NCI-H774 (cell line): ENCODE measurements at places on chromosomes 6 and 20.

DNA sequence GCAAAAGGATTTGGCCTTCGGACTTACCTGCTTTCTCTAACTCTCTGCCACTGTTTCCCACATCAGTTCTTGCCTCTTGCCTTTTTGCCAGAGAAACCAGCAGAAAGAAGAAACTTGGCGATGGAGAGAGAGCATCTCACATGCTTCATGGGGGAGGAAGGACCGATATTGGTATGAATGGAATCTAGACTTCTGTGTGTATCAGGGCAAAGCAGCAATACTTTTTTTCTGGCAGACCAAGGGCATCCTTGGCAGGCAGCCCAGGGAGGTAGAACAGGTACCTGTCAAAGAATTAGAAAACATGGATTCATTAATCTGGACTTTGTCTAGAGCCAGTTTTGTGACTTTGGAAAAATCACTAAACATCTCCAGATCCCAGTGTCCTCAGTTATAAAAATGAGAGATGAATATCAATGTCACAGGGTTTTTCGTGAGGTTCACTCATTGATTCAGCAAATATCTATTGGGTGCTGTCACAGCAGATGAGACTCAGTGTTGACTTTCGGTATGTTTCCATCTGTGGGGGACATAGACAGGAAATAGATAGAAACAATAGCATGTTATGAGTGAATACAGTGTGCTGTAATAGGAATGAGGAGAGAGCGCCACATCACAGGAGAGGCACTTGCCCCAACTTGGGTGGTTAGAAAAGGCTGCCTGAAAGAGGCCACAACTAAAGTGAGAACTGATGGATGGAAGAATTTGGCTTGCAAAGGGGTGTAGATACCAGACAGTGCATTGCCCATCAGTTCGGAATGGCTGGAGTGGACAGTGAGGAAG lies 114.1 kb downstream of the CD83 start:
- DNase-seq = no peak

GRCh38 chr6:75478929-75479328 lies 14.7 kb downstream of the FILIP1 start:
- DNase-seq = no peak

- DNase-seq = no peak
Measured at GRCh38 chr6:112203577-112204349, 50.6 kb downstream of the LAMA4 start.

DNA sequence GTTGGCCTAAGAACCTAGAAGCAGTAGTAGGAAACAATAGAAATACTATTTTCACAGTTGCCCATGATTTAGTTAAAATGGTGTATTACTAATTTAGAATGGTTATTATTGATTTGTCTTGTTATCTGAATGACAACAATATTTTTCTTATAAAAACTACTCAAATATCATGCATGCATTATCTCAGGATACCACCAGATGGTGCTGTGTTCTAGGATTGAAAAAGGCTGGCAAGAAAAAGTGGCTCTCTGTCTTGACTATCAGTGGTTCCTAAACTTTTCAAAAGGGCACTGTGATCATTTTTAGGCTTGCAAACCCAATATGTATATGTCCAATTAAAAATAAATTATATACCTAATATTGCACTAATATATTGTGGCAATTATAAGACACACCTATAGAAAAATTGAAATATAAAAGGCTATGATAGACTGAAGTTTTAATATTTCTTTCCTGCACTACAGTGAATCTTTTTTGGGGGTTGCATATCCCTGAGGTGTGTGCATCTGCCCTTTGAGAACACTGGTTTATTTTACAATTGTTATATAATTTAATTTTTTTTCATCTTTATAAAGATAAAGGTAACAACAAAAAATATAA lies 131.7 kb upstream of the MLIP start:
- peak; percentile 19 for DNase-seq

DNA sequence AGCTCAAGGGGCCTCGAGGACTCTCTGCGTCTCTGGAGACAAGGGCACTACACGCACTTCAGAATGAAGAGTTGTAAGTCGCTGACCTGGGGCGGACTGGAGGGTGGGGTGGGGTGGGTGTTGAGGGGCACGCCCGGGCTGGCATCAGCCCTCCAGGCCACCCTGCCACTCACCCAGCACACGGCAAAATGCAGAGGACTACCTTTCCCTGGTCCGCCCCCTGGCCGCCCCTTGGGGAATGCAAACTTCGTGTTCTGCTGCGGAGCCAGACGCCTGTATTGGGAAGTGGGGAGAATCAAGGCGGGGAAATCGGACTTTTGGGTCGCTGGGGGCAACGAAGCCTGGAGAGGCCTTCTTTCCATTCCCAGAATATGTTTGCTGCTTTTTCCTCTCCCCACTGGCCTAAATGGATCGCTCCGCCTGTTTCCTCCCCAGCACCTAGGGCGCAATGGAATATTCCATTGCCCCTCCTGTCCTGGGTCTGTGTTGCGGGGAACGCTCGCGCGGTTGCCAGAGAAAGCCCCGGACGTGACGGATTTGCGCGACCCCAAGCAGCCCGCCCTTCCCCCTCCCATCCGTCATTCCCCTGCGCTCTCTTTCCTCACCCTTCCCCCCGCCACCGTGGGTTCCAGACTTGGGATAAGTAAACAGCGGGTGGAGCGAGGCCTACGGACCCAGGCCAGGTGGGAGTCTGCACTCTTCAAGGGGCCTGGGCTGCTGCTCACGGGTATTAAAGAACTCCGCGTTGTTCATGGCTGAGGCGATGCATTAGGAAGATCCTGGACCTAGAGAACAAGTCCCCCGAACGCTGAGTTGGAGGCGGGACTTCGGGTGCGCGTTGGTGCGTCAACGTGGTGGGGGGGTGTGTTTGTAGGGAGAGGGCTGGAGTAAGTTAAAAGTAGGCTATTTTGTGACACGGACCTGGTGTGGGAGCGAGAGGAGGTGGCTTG lies at the start of gene PPT2:
TSS of gene PPT2 (plus strand) at position 578 of the 950 bp plus-strand sequence. CDS start 454 bp downstream, outside the sequence.
- peak; percentile 84 for DNase-seq

DNA sequence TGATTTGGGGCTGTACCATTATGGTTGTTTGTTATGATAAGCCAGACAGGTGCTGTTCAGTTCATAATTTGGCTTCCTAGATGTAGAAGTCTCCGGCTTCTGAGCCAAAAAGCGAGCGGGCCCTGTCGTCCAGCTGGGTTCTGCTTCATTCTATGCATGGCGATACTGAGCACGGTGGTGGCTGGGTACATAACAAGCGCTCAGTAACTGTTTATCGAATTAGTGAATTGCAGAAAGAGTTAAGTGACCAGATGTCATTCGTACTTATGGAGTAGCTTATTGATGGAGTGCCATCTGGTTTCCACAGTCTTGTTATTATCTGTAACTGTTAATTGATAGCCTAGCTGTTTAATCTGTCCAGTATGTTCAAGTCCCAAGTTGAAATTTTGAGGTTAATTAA lies 85.0 kb downstream of the DTD1 start:
- DNase-seq = no peak
